ENCODE measurements at places on chromosomes 4 and X. TPM values are rescaled to one million over a fixed set of nuclear protein-coding genes. Genes with fewer than 3 reads are reported as not detected.
A peak's percentile ranks its signal among the peaks of the same experiment; 100 is the strongest.

The LRAT gene
- total RNA-seq: not detected

GRCh38 chr4:26812049-26812714 is 48.5 kb upstream of the STIM2 start:
- DNase-seq: no peak

The TLR1 gene
- total RNA-seq: 2.7 TPM

The HPF1 gene
- total RNA-seq: 58.7 TPM

DNA sequence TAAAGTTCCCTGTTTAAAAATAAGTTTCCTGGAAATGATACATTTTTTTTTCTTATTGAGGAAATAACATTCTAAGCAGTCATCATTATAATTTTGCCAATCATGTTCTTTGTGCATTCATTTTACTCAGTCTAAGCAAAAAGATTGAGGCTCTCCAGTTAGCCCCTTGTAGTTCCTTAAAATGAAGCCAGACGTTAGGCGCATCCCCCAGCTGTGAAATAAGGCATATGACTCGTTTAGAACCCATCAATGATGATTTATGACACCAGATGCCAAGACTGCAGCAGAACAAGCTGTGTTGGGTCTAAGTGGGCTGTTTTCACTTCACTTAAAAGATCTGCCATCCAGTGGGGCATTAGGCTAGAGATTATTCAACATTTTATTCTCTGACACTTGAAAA is 17.0 kb downstream of the PDGFC start:
- peak; percentile 68 for DNase-seq

- peak; percentile 98 for DNase-seq
Measured at GRCh38 chr4:173074501-173074946, 94.1 kb upstream of the GALNT7 start.

DNA sequence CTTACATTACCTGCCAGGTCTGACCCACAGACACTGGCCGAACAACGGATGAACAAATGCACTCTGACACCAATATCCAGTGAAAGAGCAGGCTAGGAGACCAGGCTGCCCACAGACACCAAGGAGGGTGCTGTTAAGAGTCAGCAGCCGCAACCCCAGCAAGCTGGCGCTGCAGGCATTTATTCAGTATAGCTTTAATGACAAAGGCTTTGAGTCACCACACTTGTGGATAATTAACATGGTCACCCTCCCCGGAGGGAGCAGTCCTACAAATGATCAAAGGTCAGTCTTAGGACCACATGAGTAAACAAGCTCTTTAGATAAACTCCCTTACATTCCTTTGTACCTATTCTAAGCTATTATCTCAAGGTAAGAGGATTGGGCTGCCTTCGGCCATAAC is 368.5 kb upstream of the GRID2 start:
- DNase-seq: no peak

GRCh38 chr4:151865312-151865711 is 104.5 kb upstream of the GATB start:
- no peak for DNase-seq

The SYTL4 gene
- 3.2 TPM for total RNA-seq

- DNase-seq: no peak
Measured at GRCh38 chrX:128078545-128078944, 26.3 kb upstream of the ACTRT1 start.

The SLC38A5 gene
- total RNA-seq: 4.4 TPM

DNA sequence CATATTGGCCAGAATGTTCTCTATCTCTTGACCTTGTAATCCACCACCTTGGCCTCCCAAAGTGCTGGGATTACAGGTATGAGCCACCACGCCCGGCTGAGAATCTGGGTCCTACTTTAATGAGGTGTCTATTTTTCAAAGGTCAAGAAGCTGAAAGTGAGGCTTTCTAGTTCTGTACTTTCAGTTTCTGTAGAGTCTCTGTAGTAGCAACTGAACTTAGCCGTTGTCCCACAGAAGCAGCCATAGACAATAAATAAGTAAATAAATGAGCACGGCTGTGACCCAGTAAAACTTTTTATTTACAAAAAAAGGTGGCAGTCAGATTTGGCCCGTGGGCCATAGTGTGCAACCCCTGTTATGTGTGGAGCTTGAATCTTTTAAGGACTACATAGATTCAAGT is 92.0 kb downstream of the FNIP2 start:
- DNase-seq: no peak

The RLIM gene
- total RNA-seq: 44.6 TPM

DNA sequence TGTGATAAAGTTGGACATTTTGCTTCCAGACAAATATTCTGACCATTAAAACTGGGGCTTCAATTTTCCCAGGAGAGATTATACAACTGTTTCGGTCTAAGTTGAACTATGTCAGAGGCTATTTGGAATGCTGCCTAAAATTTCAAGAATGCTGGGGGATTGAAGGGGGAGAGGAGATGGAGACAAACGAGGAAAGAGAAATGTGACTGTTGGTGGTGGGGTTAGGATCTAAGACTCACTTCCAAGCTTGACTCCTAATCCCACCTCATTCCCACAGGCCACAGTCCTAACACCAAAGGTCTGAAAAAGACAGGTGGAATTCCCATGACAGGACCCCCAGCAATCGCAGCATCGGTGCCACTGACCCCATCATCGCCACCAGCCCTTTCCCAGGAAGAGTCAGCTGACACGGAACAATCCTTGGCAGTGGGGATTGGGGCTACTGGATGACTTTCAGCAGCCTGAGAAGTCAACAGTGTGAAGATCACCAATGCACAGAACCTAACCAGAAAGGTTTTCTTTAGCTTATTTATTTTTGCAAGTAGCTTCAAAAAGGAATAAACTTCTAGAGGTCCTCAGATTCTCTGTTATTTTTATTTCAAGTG is 74.0 kb upstream of the PRSS48 start:
- peak; percentile 47 for DNase-seq
